ENCODE measurements at places on chromosomes 5 and 9.

- no peak for DNase-seq
These were observed 185.8 kb downstream of the CETN3 start for GRCh38 chr5:90223756-90224155.

DNA sequence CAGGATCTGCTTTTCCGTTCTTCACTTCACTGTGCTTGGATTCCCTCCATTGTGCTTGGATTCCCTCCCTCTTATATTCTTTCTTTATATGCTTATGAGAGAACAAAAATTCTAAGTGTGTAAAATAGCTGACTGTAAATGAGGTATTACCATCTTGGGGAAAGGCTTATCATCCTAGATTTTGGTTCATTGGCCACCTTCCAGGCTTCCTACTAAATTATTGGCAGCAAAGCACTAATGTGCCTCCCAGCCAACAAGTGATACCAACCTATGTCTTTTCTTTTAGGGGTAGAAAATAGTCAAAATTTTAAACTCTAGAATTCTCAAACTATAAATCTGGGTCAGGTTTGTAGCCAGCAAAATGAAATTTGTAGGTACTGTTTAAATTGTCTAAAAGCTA is 52.7 kb downstream of the NDUFAF2 start:
- no peak for DNase-seq

GRCh38 chr9:121219530-121219929 is 17.9 kb upstream of the RAB14 start:
- DNase-seq: no peak

DNA sequence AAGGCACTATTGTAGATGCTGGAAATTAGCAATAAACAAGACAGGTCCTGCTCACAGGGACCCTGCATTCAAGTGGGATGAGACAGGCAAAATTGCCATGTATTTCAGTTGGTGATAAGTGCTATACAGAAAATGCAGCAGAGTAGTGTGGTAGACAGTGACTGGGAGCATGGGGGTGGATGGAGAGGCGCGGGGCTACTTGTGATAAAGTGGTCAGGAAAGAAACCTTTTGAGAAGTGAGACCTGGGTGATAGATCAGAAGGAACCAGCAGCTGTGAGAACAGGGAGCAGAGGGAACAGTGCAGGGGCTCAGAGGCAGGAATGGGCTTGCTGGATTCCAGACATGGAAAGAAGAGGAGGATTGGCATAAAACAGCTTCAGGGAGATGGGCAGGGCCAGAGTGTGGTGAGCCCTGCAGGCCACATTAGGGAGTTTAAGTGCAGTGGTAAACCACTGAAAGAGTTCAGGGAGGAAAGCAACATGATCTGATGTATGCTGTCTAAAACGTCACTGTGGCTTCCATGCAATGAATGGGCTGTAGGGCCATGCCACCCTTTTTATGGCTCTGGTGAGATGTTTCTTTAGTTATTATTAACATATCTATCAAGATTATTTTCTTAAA is 7.3 kb downstream of the CRHBP start:
- DNase-seq: no peak

GRCh38 chr9:37550781-37551180 is 25.4 kb downstream of the FBXO10 start:
- no peak for DNase-seq

DNA sequence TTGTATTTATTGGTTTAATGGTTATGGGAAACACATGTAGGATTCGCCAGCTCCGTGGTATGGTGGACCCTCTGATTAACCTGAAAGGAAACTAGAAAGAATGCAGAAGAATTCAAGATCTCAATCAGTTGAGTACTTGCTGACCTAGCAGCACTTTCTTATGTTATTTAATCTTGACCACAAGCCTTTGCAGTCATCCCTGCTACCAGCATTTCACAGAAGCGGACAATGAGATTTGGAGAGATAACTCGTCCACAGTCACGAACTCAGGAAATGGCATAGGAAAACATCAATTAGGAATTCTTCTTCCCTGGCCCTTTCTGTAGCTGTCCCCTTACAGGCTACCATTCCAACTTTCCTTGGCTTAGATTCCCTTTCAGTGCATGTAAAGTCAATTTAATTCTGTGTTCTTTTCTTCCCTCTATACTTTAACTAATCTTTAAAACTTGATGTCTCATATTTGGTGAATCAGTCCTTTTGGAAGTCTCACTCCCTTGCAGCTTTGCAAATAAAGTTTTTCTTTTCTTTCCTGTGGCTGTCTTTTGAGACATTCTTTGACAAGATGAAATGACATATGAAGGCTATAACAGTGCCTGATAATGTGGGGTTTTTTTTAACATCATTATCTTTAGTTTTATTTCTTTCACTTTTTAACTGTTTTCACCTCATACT is 1.3 kb upstream of the SLC44A1 start:
- DNase-seq: no peak

GRCh38 chr9:118331622-118332045 is 627.4 kb downstream of the TLR4 start:
- no peak for DNase-seq

- no peak for DNase-seq
These were observed 535.3 kb downstream of the PDE4D start for GRCh38 chr5:59358005-59358861.

GRCh38 chr9:87276327-87276841 is 221.3 kb upstream of the DAPK1 start:
- no peak for DNase-seq

GRCh38 chr5:52656569-52657246 is 131.0 kb upstream of the ITGA1 start:
- DNase-seq: no peak

DNA sequence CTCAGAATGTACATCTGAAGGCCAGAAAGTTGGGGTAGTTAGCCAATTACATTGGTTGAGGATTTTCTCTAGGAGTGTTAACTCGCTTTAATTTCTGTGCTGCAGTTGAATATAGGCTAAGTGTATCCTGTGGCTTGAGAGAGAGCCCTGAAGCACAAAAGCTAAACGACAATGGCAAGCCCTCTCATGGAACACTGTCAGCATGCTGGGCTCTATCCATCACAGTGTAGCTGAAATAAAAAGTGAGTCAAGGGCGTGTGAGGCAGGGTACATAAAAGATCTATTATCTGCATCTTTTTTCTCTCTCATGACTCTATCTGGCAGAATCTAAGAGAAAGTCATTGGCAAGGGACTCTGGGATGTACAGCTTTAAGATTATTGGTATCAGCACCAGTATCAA is 254.2 kb upstream of the GRIA1 start:
- no peak for DNase-seq
